ENCODE measurements at places on chromosomes 16 and 17.

DNA sequence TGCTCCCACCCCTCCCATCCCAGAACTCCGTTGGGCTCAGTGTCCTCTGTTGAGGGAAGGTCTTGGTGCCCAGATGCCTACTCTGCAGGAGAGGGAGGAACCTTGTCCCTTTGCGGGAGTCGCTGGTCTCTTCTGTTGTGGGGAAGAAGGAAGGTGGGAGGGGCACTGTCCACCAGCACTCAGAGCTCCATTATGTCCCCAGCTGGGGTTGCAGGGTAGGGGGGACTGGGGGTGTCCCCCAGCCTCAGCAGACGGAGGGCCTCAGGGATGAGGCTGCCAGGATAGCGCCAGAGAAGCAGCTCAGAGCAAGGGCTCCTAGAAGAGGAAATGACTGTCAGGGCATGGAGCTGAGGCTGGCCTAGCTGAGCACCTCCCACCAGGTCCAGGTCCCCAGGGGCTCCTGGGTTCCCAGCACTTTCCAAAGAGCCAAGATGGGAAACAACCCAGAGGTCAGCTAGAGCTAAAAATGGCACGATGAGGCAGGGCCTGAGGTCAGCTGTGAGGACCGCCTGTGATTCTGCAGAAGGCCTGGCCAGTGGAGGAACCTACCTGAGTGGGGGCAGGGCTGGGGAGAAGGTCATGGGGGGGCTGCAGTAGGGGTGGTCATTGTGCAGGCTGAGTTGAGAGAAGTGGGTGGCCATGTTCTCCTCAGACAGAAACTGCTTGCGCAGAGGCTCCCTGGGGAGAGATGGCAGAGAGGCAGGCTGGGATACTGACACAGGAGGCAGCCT is 893 bp downstream of the HCFC1R1 start:
- DNase-seq: no peak

DNA sequence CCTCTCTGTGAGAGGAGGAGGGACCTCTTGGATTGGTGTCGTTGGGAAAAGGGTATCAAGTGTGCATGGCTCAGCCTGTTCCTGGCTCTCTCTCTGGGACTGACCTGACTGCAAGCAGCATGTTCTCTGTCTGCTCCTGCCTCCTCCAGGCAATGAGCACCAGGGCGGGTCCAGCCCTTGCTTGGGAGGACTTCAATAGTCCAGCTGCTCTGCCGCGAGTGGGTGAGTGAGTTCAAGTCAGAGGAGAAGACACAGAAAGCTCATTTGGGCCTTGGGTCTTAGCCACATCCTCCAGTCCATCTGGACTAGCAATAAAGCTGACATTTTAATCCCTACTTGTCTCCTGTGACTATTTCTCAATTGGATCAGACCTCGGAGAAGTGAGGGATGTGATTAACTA is 25.2 kb upstream of the TNS4 start:
- DNase-seq: no peak

DNA sequence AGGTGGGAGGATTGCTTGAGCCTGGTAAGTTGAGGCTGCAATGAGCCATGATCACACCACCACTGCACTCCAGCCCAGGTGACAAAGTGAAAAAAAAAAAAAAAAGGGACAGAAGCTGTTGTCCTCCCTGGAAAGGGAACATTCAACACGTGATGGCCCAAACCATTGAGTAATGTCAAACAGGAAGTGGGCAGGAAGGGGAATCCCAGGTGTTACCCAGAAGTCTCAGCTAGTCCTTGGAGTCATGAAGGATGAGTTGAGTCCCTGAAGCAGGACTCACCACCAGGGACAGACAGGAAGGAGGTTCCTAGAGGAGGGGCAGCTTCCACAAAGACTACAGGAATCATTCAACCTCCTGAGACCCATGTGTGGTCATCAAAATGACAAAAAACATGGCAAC is 19.8 kb upstream of the CMIP start:
- no peak for DNase-seq

GRCh38 chr16:28526201-28527099 is 12.3 kb downstream of the NUPR1 start:
- no peak for DNase-seq

DNA sequence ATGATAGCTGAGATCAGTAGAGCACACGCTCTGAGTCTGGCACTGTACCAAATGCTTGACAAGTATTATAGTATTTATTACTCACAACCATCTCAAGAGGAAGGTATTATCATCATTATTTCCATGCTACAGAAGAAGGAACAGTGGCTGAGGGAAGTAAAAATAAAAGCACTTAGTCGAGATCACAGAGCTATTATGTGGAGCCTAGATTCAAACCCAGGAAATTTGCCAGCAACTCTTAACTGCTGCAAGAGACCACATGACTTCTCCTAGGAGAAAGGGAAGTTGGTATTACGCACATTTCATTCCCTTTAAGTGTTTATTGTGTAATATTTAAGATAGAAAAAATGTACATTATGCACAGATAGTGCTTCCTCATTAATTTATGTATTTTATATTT is 1.0 kb upstream of the RHOT1 start:
- DNase-seq: no peak

- DNase-seq: no peak
These were observed 72.5 kb downstream of the CDH13 start for GRCh38 chr16:82699260-82699659.

DNA sequence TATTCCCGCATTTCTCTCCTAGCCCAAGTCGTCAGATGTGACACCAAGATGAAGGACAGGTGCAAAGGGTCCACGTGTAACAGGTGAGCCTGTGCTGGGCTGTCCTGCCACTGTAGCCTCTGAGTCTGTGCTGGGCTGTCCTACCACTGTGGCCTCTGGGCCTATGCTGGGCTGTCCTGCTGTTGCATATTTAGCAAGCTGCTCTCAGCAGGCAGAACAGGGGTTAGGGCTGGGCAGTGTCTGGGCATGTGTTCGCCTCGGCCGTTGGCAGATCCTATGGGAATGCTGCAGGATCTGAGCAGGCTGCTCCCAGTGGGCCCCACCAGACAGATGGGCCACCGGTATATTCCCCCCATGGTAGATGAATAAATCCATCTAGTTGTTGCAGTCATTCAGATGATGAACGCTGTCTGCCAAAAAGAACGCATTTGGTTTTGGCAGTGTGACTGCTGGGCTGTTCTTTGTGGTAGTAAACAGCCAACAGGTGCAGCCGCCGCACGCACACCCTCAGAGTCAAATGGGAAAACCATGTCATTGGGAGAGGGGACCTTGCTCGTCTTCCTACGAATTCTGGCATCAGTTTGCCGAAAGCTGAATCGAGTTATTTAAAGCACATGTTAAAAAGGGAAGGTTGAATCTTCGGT is 49.2 kb downstream of the CRISPLD2 start:
- DNase-seq: no peak

- no peak for DNase-seq
These were observed 9.4 kb downstream of the GGA2 start for GRCh38 chr16:23500862-23501225.

DNA sequence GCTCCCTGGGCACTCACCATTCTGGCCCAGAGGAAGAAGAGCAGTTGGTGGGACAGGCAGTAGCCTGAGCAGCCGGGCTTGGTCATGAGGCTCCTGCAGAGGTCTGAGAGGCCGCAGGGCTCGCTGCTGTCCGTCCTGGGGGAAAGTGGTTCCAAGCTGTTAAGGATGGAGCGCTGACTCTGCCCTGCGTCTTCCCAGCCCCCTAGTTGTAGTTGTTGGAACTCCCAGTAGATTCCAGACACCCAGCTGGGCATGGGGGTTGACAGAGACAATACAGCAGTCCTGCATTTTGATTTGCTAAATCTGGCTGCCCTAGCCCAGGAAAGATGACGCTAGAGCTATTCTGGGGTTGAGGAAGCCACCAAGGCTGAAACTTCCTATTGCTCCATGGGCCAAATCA is 7.3 kb downstream of the C16orf89 start:
- peak; percentile 44 for DNase-seq

- DNase-seq: no peak
These were observed 72.4 kb downstream of the PGS1 start for GRCh38 chr17:78450696-78451345.

GRCh38 chr17:59828478-59828760 is 64.3 kb downstream of the TUBD1 start:
- DNase-seq: no peak

DNA sequence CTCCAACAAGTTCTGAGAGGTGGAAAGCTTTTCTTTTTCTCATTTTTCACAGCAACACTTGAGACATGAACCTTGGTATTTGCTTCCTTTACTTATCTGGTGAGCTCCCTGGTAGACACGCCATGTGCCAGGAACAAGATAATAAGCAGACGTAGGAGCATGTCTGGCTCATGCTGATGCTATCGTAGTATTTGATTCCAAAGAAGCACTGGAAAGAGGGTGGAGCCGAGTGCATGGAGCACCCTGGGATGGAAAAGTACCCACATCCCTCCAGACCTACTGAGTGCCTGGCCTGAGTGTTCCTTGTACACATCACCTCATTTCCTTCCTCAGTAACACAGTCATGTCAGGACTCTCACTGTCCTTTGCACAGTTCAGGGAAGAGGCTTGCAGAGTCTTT is 231.0 kb downstream of the CBLN1 start:
- DNase-seq: no peak

DNA sequence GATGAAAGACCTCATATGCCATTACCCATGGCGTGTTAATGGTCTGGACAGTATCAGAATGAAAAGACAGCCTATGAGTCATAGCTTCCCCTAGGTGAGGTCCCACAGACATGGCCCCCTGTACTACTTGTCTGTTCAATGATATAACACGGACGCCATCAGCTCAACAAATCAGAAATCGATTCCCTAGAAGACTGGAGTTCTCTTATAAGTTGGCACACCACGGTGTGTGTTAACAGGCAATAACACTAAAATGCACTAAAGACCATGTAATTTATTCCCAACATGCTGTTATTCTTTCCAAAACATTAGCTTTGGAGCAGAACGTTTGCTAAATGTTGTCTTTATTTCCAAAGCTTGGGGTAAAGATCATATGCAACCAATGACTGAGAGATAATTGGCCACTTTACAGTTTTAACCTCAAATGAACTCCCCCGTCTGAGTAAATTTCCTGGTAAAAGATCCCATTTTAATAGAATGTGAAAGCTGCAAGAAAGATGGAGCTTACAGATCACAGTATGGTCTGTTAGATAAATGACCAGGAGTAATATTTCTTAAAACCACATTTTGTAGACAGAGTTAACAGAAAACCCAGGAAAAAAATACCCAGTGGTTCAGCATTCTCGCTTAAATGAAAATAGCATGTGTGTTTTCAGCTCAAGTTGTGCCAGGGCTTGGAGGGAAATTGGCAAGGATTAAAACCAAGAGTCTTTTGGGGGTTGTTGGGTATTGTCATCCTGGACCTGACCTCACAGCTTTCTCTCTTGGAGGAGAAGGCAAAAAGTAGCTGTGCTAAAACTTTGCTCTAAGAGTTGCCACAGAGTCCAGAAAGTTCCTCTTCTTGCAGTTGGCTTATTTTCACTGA is 65.9 kb downstream of the PCTP start:
- no peak for DNase-seq

- DNase-seq: peak; percentile 24
These were observed 844 bp downstream of the TAOK2 start for GRCh38 chr16:29974291-29975133.

- no peak for DNase-seq
These were observed 41.7 kb upstream of the JPH3 start for GRCh38 chr16:87560428-87561199.

DNA sequence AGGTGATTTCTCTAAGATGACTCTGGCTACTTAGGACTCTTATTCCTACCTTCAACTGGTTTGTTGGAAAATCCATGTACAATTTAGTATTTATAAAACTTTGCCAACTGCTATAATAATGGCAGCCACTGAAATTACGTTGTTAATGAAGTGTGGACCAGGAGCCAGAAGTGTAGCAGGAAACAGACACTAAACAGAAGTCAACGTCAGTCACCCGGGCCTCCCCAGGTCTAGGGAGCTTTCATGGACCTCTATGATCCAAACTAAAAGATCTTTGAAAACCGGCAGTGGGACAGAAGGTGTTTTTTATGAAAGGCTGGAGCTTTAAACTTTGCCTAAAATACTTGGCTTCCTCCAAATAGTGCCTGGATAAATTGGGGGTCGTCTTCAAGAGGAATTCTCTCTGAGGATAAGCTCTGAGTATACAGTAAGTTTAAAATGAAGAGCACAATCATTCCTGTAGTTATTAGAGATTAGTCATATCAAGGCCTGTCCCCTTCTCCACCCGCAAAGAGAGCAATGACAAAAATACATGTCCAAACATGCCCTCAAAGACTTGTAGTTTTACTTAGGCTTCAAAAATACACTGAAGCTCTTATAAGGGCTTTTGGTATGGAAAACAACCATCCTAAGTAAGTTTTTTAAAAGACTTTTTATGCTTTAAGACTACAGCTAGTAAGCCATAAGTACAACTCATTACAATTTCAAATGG is 34.6 kb downstream of the DCUN1D3 start:
- DNase-seq: no peak

GRCh38 chr17:28662527-28662829 is 473 bp downstream of the SUPT6H start:
- no peak for DNase-seq

- no peak for DNase-seq
These were observed 315.3 kb downstream of the XYLT1 start for GRCh38 chr16:17155485-17155884.

DNA sequence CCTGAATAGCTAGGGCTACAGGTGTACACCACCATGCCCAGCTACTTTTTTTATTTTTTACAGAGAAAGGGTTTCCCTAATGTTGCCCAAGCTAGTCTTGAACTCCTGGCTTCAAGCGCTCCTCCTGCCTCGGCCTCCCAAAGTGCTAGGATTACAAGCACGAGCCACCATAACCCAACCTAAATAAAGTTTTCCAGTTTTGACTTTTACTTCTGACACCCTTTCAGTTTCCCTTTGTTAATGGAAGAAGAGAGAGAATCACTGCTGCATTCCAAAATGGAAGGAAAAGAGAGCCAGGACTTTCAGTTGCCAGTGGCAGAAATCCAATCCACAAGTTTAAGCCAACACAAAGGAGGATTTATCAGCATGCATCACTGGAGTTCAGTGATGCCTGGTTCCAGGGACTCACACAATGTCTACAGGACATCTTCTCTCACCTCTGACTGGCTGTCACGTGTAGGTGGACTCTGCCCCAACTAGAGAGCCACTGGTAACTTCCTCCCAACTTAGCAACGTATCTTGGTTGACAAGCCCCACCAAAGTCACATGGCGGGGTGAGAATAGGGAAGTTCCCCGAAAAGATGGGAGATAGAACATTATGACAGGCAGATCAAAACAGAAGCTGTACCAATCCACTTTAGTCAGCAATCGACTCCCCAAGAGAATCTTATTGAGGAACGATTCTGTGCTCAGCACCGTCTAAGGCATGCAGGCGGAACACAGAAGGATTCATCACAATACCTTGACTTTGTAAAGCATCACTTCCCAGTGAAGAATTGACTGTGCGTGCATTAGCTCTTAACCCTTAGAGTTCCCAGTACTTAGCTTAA is 46.5 kb downstream of the GAS7 start:
- peak; percentile 47 for DNase-seq

- no peak for DNase-seq
These were observed 14.3 kb downstream of the ZNF319 start for GRCh38 chr16:57986196-57986595.

DNA sequence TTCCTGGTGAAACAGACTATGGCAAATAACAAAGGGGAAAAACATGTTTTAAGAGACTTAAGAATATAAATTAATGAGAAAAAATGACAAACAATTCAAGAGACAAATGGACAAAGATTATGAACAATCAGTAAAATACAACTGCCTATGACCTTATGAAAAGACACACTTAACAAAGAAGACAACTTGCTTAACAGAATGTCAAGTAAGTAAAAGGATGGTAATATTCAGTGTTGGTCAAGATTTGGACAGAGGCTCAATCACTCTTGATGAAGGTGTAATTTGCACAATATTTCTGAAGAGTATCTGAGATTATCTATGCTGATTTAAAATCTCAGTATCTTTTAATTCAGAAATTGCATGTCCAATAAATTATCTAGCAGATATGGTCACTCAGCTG is 34.4 kb downstream of the CREBBP start:
- no peak for DNase-seq
